NCI-H187 (cell line): ENCODE measurements at places on chromosomes 12 and 14.

DNA sequence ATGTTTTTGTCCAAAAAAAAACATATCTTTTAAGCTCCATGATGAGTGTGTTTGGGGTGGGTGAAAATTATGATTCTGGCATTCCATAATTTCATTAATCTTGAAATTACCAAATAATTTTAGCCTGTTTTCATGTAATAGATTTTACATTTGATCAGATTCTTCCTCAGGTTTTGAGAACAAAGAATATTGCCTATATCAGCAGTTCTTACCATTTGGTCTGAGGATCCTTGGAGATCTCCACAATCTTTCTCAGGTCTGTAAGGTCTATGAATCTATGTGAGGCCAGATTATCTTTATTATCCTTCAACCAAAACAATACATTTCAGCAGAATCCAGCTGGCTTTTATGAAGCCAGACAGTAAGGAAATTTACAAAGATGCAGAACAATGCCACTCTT, 373.3 kb upstream of the E2F7 start:
- DNase-seq: no peak

- DNase-seq: no peak
Observed at GRCh38 chr12:25327321-25327720, 76.6 kb upstream of the KRAS start.

DNA sequence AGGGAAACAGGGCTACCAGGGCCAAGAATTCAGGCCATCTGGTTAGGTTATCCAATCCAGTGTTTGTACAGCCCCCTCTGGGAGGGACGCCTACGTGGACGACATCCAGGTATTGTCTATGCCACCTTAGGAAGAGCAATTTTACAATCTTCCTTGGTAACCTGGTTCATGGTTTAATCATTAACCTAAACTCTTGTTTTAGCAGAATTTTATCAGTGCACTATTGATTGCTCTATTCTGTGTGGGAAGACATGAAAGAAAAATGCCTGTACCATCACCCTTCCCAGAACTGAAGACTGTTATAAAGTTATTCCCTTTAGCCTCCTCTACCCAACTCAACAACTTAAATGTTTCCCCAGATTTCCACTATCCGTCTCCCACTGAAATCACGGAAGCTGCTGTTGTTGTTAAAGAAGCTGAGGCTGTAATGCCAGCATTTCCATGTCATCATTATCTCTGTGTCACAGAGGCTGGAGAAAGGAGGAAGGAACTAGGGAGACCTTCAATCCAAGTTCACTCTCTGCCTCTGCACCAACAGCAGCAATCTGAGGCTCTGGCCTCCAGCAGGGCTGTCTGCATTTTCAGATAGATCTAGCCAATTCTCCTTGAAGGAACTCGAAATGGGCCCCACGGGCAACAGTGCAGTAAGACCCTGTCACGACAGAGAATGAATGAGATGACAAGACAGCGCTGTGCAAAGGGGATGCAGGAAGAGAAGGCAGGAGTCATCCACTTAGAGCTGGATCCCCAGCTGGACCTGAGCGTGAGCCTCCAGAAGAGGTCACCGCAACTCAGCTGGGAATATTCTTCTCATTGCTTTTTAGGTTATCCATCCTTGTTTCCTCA, 183.4 kb upstream of the GZMB start:
- no peak for DNase-seq

DNA sequence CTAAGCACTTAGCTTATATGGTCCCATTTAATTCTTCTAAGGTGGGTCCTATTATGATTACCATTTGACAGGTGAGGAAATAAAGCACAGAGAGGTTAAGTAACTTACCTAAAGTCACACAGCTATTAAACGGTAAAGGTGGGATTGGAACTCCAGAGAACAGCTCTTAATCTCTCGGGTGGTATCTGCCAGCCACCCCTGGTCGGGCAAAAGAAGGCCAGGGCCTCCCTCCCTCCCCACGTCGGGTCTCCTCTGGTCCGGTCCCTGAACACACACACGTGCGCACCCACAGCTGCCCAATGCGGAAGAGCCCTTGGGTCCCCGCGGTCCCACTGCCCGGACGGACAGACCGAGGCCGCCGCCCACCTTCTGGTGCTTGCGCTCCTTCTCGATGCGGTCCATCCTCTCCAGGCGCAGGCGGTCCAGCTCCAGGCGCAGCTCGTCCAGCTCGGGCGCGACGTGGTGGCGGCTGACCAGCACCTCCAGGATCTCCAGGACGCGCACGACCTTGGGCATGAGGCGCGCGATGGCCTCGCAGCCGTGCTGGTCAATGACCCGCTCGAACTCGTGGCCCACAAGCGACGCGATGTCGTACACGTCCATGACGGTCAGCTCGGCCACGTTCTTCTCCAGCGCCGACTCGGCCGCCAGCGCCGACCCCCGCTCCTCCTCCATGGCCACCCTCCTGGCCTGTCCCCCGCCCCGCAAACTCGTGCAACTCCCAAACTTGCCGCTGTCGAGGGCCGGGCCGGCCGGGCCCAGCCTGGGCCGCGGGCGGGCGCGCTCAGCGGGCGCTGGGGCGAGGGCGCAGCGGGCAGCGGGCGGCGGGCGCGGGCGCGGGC, 490 bp downstream of the RILPL1 start:
- DNase-seq: no peak

DNA sequence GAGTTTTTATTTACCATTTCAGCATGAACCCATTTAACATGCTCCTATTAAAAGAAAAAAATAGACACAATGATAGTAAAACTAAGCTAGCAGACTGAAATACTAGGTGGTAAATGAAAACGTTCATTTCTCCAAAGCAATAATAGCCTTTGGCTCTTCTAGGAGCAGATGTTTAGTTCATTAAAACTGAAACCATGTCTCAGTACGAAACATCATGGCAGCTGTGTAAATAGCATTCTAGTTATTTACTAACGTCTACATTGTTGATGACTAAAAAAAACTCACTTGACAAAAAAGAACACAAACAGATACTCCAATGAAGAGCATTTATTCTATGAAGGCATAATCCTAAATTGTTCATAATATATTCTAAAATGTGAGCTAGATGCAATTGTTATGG, 17.9 kb downstream of the RECQL start:
- DNase-seq: no peak

- DNase-seq: no peak
Observed at GRCh38 chr12:23193552-23193951, 568.6 kb downstream of the ETNK1 start.

GRCh38 chr12:95634622-95635621, 83.6 kb upstream of the USP44 start:
- no peak for DNase-seq

DNA sequence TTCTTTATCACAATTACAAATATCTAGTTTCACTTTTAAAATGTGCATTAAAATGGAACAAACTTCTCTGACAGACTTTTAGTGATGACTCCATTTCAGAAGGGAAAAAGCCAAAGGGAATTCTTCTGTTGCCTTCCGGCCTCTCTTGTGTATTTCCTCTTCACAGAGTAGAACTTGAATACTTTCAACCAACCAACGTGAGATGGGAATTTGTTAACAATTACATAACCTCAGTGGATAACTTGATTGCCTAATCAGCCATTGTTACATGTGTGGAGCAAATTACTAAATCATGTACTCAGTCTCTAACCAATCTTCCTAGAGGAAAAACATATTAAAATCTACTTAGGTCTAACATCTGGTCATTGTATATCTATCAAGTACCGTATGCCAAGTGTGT, 291.1 kb downstream of the SYT1 start:
- no peak for DNase-seq

DNA sequence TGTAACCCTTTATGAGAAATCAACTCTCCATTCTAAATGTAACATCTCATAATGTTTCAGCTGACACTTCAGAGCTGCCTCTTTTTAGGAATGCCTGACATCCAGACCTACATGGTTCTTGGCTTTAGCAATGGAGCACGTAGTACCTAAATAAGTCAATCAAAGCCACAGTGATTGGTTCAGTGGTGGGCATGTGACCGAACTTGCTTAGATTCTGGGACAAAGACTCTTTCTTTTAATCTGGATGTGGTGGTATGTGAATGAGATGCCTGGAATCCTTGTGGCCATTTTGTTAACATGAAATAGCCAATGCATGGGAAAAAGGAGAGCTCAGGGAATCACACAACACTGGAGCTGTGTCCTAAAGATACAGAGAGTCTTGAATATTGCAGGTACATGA, 11.8 kb downstream of the GPR65 start:
- DNase-seq: no peak

GRCh38 chr14:81990312-81990761, 456.7 kb upstream of the SEL1L start:
- DNase-seq: peak; percentile 42

GRCh38 chr12:111390910-111391309, 14.8 kb upstream of the SH2B3 start:
- no peak for DNase-seq

GRCh38 chr12:34397591-34398365, 375.5 kb downstream of the ALG10 start:
- DNase-seq: no peak

DNA sequence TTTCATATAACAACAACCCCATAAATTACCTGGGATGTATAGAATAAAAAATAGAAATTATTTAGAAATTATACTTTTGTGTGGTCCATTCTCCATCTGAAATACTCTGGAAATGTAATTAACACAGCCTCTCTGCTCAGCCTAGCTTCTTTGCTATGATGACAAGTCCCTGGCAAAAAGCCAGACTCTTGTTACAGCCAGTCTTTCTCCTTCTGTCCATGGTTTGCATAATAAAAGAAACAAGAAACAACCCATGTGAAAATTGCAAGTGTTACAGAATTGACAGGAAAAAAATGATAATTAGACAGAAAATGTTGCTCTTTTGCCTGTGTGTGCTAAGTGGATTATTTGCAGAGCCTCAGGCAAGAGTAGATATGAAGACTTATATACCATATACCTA, 61.3 kb downstream of the C12orf50 start:
- DNase-seq: no peak

DNA sequence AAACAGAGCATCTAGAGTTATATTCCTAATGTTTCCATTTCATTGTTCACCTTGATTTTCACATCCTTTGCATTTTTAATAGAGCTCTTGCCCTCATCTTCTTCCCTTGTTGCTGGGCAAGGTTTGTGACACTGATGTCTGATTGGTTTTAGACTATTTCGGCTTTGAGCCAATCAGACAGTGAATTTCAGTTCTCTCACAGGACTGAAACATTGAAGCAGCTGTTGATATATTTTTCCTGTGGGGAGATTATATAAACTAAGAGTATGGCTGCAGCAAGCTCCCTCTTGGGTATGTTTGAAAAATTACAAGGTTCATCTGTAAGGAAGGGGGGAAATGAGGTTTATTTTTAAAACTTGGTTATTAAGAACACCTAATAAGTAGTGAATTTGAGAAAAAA, 51.2 kb downstream of the ATF7IP start:
- no peak for DNase-seq

DNA sequence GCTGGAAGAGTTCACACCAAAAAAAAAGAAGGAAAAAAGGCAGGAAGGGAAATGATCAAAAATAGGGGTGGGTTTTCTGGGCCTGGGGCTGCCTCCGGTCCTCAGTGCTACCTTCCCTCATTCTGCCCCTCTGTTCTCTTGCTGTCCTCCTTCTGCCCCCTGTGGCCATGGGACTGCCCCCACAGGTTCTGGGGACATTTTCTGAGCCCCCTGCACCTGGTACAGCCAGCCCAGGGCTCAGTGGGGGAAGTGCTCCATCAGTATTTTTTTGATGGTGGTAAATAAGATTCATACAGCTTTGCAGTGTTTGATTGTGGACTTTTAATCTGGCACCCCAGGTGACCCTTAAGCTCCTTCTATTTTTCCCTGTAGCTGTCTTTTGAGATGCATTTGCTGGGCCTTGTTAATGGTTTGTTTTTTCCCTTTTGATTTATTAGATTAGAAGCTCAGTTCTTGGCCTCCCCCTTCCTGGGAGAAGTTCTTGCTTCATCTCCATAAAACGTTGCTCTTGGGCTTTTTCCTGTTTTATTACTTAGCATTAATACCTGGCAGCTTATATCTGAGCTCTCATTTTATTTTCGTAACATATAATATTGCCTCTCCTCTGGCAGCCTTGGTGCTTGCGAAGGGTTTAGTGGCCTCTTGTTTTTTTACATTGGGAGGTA, 43.1 kb downstream of the CHST11 start:
- no peak for DNase-seq

DNA sequence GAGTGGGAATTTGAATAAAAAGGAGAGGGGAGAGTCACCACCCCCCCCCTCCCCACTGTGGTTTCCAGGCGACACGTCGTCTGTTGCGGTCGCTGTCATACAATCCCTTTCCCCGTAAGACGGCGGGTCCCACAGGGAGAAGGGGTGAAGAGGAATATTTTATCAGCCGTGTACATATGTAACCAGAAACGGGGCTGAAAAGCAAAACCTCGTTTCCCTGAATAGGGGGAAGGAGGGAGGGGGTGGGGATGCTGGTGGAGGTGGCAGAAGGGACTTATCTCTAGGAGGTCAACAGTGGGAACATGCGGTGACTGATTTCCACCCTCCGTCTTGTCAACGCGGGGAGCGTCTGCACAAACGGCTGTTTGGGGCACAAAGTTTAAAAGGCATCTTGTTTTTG, 171.4 kb downstream of the RBM19 start:
- peak; percentile 36 for DNase-seq

- DNase-seq: no peak
Observed at GRCh38 chr14:32434880-32435279, 105.8 kb downstream of the AKAP6 start.

GRCh38 chr12:24424889-24425600, 475.6 kb upstream of the SOX5 start:
- DNase-seq: no peak
